ENCODE measurements at places on chromosomes 12 and 14.
A peak's percentile ranks its signal among the peaks of the same experiment; 100 is the strongest.

GRCh38 chr14:51704545-51704944 lies 52.8 kb downstream of the FRMD6 start:
- no peak for DNase-seq

- DNase-seq = no peak
These were observed 716.7 kb upstream of the TMEM132C start for GRCh38 chr12:127550271-127550670.

- no peak for DNase-seq
These were observed 45.6 kb downstream of the SCAF11 start for GRCh38 chr12:45944771-45945170.

DNA sequence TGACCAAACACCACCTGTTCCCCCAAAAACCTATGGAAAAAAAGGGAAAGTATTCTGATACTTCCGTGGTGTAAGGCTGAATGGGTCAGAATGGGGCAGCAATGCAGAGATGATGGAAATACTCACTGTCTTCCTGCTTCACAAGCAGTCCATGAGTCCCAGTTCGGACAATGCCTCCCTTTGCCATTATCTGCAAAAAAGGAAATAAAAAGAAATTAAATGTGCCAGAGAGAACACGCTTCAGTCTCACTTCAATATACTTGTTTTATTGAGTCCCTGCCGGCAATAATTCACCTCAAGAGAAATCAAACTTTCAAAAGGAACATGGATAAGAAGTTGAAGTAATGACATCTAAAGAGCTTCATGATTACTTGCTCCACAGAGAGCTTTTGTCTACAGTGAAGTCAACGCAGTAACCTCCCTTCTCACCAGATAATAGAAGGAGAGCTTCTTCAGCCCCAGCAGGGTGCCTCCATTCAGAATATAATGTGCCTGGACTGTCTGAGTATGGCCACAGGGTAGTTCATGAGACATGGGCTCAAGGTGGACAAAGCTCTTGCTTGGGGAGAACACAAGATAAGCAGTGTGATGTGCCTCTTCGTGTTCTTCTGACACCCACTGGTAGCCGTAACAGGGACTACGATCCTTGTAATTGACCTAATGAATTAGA lies 14.6 kb downstream of the A2M start:
- no peak for DNase-seq

DNA sequence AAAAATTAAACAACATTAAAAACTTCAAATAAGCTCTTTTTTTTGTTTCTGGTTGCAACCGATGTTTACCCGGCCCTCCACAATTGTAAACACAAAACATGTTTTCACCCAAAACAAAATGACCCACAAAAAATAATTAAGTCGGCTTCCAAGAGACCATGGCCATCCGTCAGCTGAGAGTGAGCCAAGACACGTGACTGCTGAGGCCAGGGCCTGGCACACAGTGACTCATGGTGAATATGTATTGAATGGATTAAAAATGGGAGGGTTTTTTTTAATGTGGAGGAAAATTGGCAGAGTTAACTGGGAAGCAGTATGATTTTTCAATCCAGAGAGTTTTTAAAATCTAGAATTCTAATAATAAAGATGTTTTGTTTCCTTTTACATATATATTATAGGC lies 13.8 kb upstream of the CPNE8 start:
- DNase-seq = peak; percentile 40

DNA sequence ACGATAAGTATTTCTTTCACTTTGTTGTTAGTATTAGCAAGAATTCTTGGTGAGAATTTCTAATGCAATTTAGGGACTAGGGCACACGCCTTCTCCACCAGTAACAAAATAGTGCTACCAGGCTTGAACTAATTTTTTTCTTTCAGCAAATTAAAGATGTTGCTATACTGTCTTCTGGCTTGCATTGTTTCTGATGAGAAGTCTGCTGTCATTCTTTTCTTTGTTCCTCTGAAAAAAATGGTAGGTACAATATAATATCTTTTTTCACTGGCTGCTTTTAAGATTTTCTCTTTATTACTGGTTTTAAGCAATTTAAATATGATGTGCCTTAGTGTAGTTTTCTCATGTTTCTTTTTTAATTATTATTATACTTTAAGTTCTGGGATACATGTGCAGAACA lies 171.2 kb downstream of the PCNX1 start:
- DNase-seq = no peak

- no peak for DNase-seq
These were observed 9.4 kb upstream of the NOPCHAP1 start for GRCh38 chr12:104976703-104977102.

- no peak for DNase-seq
These were observed 1.4 kb upstream of the ACSM4 start for GRCh38 chr12:7302266-7302986.

- no peak for DNase-seq
These were observed 382.3 kb downstream of the ALG10 start for GRCh38 chr12:34404377-34405285.

GRCh38 chr14:45641541-45641940 lies 388.5 kb upstream of the MIS18BP1 start:
- no peak for DNase-seq

DNA sequence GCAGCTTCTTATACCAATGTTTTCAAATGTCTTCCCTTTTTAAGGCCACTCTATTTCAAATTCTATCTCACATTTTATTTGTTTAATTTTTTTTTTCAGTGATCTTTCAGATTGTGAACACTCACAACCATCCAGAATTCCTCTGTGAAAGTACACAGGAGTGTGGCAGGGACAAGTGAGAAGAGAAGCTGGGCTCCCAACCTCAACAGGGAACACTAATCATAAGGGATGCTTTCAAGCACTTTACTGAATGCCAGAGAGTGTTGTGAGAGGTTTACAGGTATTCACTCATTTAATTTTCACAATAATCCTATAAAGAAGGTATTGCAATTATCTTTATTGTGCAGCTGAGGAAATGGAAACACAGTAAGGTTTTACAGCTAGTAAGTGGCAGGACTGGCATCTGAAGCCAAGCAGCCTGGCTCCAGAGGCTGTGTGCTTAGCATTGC lies 60.1 kb upstream of the PYGL start:
- DNase-seq = no peak

Measured in lung microvascular endothelial cell (primary cell).